Activated effector memory CD4-positive, alpha-beta T cell treated with anti-CD3 and anti-CD28 coated beads, Interleukin-2, amount 50 U/mL, for 16 hours (primary cell): ENCODE measurements at places on chromosomes 5 and 9.

- DNase-seq, result no peak
These were observed 303.7 kb downstream of the CCDC171 start for GRCh38 chr9:15856591-15856990.

- no peak for DNase-seq
These were observed 330.2 kb downstream of the OSTF1 start for GRCh38 chr9:75418518-75418917.

DNA sequence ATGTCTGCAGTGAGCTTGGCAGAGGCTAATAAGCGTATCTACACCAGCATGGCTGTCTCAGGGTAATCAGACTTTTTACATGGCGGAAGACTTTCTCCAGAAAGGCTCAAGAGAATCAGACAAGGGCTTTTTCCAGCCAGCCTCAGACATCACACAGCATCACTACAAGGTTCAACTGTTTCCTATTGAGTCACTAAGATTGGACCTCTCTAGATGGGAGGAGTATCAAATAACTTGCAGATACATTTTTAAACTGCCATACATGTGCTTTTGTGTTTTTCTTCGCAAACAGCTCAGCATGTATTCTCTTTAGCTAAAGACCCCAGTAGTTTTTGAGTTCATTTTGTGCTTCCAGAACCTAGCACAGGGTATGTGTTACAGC lies 22.9 kb upstream of the PIK3R1 start:
- no peak for DNase-seq

GRCh38 chr9:111095441-111095840 lies 57.2 kb upstream of the LPAR1 start:
- no peak for DNase-seq

GRCh38 chr5:161299053-161299452 lies 247.5 kb downstream of the GABRB2 start:
- no peak for DNase-seq

DNA sequence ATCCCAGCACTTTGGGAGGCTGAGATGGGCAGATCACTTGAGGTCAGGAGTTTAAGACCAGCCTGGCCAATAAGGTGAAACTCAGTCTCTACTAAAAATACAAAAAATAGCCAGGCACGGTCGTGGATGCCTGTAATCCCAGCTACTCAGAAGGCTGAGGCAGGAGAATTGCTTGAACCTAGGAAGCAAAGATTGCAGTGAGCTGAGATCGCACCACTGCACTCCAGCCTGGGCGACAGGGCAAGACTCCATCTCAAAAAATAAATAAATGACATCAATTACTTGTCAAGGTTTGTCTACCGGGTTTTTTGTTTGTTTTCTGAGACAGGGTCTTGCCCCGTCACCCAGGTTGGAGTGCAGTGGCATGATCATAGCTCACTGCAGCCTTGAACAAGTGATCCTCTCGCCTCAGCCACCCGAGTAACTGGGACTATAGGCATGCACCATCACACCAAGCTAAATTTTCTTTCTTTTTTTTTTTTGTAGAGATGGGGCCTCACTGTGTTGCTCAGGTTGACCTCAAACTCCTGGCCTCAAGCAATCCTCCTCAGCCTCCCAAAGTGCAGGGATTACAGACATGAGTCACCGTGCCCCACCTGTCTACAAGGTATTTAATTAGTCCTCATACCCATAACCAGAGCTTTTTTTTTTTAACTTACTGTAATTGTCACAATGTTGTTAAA lies 64.9 kb downstream of the SUSD1 start:
- DNase-seq, result no peak

DNA sequence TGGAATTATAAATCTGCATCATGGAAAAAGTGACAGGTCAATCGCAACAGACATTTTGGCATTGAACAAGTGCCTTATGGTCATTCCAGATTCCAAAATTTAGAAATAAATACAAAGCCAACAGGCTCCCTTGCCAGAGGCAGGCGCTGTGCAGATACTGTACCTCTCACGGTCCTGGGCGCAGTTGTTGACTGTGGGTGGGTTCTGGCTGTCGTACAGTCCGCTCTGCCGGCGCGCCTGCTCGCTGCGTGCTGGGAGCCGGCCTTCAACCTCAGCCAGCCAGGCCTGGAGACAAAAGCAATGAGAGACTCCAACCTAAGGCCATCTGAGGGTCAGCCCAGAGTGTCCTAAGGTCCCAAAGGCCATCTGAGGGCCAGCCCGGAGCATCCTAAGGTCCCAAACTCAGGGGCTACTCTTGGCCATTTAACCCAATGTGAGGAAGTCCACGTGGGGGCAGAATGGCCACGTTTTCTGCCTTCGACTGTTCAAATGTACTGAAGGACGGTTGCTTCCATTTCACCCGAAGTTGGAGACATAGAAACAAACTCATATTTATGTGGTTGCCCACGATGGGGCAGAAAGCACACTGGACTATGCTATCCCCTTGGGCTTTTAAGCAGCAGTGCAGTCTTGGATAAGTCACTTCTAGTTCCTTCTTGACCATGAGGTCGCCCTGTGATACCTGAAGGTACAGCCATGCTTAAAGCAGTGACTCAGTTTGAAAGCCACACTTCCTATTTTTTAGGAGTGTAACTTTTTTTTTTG lies 65.2 kb downstream of the USP20 start:
- no peak for DNase-seq

DNA sequence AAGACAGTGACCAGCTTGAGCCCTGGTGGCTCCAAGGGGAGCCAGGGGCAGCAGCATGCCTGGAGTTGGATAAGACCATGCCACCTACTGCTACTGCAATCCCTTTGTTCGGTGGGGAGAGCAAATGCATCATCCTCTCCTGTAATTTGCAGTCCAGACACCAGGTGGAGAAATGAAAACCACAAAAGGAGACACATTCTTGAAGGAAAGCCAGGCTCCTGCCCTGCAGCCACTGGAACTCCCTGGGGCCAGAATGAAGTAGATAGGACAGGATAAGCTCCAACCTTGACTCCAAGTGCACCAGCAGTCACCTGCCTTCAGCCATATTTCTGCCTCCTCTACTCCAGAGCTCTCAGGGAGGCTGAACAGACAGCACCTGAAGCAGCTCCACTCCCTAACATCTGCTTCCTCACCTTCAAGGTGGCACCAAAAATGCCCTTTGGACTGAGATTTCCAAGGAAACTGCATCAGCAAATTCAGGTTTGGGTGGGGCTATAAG lies 65.1 kb upstream of the IQGAP2 start:
- peak; percentile 67 for DNase-seq

GRCh38 chr9:38119560-38120236 lies 50.7 kb upstream of the SHB start:
- DNase-seq, result no peak

DNA sequence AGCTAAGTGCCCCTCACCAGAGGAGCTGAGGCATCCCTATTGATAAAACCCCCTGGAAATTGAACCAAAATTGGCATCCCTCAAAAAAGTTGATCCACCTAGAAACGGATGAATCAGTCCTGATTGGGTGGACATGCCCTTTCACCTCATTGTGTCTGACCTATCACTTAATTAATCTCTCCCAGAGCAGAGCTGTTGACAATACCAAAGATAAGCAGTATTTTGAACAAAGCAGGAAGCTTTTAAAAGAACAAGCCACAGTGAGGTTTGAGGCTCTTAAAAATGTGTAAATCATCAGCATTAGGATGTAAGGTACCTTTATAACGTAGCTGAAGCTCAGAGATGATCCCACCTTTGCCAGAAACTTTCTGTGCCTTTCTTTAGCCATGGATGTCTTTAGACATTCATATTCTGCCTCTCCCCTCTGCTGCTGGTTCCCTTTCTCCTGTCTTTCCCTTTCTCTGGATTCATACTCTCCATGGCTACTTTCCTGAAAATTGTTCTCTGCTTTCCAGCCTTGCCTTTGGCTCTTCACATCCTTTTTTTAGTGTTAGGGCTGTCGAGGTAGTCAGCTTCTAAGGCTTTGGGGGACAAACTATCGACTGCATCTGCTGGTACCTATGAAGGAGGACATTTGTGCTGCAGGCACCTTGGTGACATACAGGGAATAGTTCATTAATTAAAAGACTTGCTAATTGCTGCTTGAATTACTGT lies 7.8 kb upstream of the LHX2 start:
- DNase-seq, result no peak

DNA sequence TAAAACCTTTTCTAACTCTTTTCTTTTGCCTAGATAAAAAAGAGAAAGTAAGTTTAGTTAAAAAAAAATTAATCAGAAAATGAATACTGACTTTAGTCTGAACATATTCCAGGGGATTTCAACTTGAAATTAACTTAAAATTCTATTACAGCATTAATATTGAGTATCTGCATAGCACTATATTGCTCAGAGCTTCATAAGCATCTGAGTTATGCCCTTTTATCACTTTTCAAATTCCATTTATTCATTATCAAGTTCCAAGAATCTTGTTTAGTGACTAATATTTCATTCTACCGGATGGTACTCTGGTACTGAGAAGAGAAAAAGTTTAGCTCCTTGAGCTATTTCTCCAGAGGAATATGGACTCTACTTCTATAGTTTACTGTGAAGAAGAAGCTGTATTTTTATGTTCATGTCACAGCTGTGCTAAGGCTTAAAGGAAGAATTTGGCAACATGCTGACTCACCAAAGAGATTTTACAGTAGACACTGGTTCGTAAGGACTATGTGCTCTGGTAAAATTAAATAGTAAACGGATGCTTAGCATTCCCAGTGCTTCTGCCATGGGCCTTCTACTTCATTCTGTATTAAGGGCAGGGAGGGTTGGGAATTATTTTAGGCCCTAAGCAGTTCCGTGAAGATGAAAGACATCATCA lies 285.2 kb upstream of the SEMA6A start:
- DNase-seq, result no peak

DNA sequence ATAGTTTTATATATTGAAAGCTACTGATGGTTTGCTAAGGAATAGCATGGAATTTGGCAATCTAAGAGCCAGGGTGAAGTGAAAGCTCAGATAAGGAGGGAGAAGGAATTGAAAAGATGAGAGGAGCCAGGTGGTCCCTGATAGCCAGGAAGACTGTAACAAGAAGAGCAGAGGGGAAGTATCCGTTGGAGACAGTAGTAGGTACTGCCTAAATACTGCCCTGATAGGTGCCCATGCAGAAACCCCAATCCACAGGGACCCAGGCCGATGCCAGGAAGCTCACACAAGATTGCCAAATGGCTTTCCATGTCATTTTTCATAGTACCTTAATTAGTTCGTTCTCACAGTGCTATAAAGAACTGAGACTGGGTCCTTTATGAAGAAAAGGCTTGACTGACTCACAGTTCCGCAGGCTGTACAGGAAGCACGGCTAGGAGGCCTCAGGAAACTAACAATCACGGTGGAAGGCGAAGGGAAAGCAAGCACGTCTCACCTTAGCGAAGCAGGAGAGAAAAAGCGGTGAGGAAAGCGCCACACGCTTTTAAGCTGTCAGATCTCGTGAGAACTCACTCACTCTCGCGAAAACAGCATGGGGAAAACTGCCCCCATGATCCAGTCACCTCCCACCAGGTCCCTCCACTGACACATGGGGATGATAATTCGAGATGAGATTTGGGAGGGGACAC lies 13.0 kb downstream of the ACTL7B start:
- no peak for DNase-seq
